ENCODE measurements at places on chromosomes 16 and 17.

GRCh38 chr17:81387100-81388090 lies 7.9 kb upstream of the BAHCC1 start:
- DNase-seq = peak; percentile 60

- no peak for DNase-seq
Measured at GRCh38 chr16:58211245-58211644, 13.3 kb upstream of the CSNK2A2 start.

DNA sequence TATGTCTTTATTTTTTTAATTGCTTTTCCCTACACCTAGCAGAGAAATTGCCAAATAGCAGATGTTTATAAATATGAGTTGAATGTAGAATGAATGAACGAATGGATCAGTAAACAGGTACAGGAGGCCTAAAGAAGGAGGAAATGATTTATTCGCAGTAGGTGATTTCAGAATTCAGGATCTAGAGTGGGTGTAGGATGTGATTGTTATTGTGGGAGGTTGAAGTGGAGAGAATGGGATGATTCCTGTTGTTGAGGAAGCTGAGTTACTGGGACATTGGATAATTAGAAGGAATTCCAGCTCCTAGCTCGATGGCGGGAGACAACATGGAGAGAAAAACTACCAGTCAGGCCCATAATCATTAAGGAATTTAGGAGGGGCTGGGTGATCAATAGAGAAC lies 42.2 kb downstream of the MRTFB start:
- no peak for DNase-seq

DNA sequence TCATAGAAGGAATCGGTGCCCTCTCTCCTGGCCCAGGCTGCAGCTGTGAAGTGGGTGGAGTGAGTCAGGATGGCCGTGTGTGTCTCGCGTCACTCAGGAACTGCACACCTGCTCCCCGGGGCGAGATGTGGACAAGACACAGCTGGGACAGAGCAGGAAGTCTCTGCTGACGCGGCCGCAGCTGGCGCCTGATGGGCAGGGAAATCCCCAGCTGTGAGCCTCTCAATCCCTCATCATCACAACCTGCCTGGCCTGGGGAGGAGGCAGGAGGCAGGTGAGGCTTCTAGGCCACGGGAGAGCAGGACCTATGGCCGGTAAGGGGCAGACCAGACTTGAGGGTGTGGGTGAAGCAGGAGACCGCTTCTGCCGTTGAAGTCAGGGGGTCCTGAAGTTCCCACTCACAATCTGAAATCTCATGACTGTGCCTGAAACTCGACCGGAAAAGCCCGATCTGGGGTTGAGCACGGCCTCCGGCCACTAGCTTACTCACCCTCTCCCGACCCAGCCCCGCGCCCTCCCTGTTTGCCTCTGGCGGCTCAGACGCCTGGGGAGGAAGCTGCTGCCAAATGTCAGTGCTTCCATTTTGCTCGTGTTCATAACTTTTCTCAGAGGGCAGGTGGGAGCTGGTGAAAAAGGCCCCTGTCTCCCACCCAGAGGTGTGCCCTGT lies 1.1 kb upstream of the TRPV3 start:
- peak; percentile 38 for DNase-seq

DNA sequence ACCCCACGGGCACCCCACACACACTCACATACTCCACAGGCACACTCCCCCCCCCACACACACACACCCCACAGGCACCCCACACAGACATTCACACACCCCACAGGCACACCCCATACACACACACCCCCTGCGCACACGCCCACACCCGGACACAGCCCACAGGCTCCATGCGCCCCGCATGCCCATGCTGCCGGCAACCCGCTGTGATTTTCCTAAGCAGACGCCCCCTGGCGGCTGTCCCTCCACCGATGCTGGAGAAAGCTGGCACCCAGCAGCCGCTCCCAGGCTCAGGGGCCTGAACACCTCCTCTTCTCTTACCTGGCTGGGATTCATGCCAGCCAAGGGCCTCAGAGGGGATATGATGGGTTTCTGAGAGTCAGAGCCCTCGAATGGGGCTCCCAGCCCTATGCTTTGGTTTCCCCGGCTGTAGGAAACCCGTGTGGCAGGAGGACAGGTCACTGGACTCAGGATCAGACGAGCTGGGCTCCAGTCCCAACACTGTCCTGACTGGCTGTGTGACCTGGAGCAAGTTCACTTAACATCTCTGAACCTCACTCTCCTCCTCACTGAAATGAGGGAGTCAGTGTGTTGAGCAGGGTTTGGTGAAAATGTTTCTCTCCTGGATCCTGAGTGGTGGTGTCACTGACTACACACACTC lies 19.6 kb upstream of the TNFRSF13B start:
- peak; percentile 67 for DNase-seq

- no peak for DNase-seq
Measured at GRCh38 chr16:82293671-82294070, 123.6 kb upstream of the MPHOSPH6 start.

DNA sequence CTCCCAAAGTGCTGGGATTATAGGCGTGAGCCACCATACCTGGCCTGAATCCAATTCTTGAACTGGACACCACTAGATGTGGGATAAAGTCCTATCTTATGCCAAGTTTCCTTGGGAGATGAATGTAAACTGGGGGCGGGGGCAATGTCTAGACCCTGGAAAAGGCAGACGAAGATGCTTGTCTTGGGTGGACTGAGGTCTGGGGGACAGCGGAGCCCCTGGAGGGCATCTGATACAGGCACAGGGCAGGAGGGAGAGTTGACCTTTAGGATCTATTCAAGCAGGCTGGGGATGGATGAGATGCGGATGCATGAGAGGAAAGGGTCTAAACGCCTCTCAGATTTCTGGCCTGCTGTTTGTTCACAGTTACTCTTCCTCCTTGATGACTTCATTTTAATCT lies 11.7 kb downstream of the C1QTNF1 start:
- DNase-seq = no peak

GRCh38 chr16:31529108-31529936 lies 1.6 kb downstream of the AHSP start:
- no peak for DNase-seq

- DNase-seq = no peak
Measured at GRCh38 chr16:62548095-62548494, 511.9 kb upstream of the CDH8 start.

DNA sequence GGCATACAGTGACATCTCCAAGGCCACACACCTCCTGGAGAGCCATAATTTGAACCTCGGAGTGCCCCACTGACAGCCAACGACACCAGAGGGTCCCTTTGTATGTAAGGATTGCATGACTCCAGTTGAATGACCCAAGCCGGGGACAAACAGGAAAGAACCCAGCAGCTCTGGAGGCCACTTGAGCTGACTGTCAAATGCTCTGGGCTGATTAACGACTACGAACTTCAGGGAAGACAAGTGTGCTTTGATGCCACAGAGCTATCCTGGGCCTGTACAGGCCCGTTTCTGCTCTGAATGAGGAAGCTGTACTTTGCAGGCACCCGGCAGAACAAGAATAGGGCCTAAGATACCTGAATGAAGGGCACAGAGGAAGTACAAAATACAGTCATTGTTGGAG lies 404.6 kb downstream of the SLC39A11 start:
- DNase-seq = no peak

- no peak for DNase-seq
Measured at GRCh38 chr17:39096508-39097149, 54.8 kb downstream of the PLXDC1 start.

DNA sequence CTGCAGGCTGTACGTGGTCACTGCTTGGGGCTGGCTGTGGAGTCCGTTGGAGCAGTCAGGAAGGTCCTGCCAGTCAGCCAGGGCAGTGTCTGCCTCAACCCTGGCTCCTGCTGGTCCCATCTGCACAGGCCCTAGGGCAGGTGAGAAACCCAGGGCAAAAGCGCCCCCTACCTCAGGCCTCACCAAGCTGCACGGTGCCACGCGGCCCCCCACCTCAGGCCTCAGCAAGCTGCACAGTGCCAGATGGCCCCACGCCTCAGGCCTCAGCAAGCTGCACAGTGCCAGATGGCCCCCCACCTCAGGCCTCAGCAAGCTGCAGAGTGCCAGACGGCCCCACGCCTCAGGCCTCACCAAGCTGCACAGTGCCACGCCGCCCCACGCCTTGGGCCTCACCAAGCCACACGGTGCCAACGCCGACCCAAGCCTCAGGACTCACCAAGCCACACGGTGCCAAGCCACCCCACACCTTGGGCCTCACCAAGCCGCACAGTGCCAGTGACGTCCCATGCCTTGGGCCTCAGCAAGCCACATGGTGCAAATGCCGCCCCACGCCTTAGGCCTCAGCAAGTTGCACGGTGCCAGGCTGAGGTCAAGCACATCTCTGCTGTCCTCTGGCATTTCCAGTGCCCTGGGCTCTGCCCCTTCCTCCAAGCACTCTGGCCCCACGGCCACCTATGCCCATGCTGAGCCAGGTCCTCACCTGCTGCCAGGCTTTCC lies 5.5 kb downstream of the TMEM204 start:
- DNase-seq = no peak

- no peak for DNase-seq
Measured at GRCh38 chr16:17691899-17692176, 221.1 kb upstream of the XYLT1 start.

GRCh38 chr16:19114359-19115147 lies 789 bp downstream of the ITPRIPL2 start:
- DNase-seq = peak; percentile 75

GRCh38 chr17:8466456-8466855 lies 30.8 kb downstream of the NDEL1 start:
- DNase-seq = no peak

DNA sequence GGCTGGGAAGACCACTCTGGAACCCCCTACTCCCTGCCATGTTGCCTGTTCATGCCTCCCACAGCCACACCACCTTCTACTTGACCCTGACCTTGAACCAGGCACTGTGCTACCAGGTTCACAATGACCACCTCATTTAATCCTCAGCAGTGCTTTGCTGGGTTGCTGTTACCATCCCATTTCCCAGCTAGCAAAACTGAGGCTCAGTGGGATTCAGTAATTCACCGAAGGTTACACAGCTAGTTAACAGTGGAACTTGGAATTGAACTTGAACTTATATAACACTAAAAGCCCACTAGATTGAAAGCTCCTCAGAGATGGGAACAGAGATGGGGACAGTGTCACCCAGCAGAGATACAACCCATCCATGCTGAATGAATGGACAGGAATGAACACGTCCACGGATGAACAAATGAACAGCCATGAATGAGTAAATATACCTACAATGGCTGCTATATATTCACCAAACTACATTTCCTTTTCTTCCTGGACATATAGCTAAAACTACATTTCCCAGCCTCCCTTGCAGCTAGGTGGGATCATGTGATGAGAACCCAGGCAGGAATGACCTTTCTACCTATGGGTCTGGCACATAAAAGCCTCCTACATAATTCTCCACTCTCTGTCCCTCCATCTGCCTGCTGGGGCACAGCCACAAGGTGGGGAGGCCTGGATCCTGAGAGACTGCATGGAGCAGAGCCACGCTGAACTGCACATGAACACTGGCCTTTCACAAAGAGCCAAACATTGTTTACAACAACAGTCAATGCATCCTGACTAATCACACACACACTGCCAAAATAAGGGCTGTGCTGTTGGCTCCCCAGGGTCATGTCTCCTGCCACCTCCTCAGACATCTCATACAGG lies 94.8 kb downstream of the RMI2 start:
- DNase-seq = no peak

GRCh38 chr16:17801068-17801467 lies 330.3 kb upstream of the XYLT1 start:
- no peak for DNase-seq

GRCh38 chr16:70381604-70382342 lies 35.1 kb downstream of the DDX19A start:
- DNase-seq = no peak

DNA sequence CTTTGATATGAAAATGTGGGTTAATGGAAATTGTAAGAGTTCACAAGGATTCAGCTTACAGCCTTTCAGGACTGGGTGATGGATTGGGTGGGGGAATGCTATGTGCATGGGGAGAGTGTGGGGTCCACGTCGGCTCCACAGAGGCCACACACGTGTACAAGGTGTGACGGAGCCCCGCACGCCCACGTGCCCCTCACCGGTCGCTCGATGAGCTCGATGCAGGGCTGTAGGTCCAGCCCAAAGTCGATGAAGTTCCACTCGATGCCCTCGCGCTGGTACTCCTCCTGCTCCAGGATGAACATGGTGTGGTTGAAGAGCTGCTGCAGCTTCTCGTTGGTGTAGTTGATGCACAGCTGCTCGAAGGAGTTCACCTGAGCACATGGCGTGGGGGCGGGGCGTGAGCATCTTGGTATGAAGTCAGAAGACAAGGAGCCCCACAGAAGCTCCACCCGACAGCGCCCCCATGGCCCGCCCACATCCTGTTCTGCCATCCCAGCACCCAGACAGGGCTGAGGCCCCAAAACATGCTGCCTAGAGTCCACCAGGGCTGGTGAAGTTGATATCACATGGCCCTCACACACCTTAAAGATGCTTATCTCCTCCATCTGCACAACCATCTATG lies 99.1 kb downstream of the MYH11 start:
- DNase-seq = no peak

DNA sequence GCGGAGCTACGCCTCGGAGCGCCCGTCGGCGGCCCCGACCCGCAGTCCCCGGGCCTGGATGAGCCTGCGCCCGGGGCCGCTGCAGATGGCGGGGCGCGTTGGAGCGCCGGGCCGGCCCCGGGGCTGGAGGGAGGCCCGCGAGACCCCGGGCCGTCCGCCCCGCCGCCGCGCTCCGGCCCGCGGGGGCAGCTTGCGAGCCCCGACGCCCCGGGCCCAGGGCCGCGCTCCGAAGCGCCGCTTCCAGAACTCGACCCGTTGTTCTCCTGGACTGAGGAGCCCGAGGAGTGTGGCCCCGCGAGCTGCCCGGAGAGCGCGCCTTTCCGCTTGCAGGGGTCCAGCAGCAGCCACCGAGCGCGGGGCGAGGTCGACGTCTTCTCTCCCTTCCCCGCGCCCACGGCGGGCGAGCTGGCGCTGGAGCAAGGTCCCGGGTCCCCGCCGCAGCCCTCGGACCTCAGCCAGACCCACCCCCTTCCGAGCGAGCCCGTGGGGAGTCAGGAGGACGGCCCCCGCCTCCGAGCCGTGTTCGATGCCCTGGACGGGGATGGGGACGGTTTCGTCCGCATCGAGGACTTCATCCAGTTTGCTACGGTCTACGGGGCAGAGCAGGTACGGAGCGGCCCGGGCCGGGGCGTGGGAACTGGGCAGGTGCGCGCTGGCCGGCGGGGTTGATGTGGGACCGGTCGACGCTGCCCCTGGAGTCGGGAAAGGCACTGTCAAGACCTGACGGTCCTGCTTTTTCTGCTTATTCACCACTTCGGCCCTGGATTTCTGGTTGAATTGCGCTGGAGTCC lies 861 bp downstream of the RAB11FIP3 start:
- DNase-seq = peak; percentile 45

GRCh38 chr16:4319454-4320421 lies 3.9 kb downstream of the GLIS2 start:
- DNase-seq = no peak

GRCh38 chr16:78995441-78995840 lies 605.1 kb downstream of the MAF start:
- DNase-seq = no peak

GRCh38 chr16:56732366-56732765 lies 2.4 kb downstream of the NUP93 start:
- no peak for DNase-seq

- no peak for DNase-seq
Measured at GRCh38 chr16:70660672-70661350, 14.5 kb downstream of the IL34 start.

- peak; percentile 56 for DNase-seq
Measured at GRCh38 chr17:38852771-38853291, 690 bp downstream of the RPL23 start.

GRCh38 chr16:4384509-4384942 lies 12.9 kb downstream of the VASN start:
- DNase-seq = no peak

Data from RKO (cell line).